ENCODE measurements at places on chromosomes 16 and 17.

GRCh38 chr17:31869031-31869430, 10.0 kb upstream of the COPRS start:
- DNase-seq: no peak

DNA sequence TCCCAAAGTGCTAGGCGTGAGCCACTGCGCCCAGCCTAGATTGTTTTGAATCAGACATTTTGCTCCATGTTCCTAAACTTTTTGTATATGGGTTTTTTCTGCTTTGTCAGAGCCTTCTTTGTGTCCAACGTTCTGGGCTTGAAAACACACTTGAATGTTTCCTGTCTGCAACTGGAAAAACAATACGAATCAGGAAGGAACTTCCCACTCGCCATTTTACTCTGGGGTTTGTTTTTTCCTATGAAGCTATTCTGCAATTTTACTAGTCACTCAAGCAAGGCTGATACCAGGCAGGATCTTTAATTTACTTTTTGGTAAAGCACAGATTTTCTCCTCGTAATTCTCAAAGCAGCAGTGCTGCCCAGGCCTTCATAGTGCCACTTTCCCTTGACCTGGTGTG, 31.6 kb downstream of the ARHGAP17 start:
- no peak for DNase-seq

DNA sequence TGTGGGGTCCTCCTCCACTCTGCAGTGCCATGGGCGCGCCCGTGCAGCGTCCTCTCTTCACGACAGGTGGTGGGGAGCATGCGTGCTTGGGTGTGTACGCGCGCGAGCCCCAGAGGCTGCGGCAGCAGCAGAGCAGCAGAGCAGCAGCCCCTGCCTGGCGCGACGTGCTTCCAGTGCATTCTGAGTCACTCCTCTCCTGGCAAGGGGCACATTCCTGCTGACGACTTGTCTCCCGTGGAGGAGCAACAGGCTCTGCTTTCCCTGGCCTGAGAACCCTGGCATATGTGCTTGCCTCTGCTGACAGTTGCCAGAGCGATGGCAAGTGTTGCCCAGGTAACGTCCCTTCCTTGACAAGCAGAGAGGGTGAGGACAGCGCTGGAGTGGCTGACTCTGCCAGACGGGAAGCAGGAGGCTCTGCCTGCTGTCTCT, 133.8 kb upstream of the PLCG2 start:
- DNase-seq: no peak

DNA sequence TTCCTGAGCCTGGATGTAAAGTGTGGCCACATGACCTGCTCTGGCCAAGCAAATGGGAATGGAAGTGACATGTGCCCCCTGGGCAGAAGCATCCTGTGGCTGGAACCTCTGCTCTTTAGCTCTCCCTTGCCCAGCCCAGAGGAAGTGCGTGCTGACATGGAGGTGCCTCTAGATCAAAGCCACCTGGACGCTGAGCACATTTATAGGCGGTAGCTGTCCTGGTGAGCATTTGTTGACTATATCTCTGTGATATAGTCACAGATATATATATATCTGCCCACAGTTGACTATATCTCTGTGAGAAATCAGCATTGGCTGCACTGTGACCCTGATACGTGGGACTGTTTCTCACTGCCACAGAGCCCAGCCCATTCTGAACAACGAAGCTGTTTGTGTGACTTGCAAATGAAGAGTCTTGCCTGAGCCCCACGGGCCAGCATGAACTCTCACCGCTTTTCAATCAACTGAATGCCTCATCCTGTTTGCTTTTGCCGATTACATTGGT, 118.8 kb downstream of the C16orf95 start:
- no peak for DNase-seq

GRCh38 chr17:72518753-72519597, 398.2 kb downstream of the SOX9 start:
- no peak for DNase-seq

GRCh38 chr17:77488531-77489238, 347.9 kb downstream of the SEC14L1 start:
- DNase-seq: no peak

GRCh38 chr16:52928955-52929354, 123.7 kb downstream of the CHD9NB start:
- DNase-seq: no peak

- DNase-seq: no peak
Observed at GRCh38 chr17:19317359-19318095, 45.0 kb downstream of the B9D1 start.

- no peak for DNase-seq
Observed at GRCh38 chr17:56810343-56810742, 23.4 kb downstream of the C17orf67 start.

DNA sequence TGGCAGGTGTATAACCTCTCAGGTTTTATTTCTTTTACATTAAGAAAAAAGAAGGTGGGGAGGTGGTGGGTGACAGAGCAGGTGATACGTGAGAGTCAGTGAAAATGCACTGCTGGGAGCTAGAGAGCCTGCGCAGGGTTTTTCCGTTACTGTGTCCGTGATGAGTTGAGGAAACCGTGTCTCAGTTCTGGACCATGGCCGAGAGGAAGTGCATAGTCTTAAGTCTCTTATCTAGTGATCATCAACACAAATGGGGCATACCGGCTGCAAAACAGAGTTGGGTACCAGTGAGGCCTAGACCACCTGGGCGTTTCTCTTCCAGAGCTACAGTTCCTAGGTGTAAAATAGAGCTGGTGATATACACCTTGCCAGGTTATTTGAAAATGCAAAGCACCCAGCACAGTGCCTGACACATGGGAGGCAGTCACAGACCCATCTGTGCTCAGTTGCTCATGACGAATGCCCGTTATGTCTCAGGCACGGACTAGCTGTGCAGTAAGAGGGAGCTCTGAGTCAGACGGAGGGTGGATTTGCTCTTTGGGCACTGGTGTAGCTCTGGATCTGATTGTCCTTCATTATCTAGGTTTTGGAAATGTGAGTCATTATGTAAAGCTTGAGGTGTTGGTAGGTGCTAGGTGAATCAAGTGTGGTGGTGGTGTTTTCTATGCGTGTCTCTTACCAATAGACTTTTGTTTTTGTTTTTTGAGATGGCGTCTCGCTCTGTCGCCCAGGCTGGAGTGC, 60.9 kb downstream of the RPTOR start:
- no peak for DNase-seq

- no peak for DNase-seq
Observed at GRCh38 chr16:55010492-55011160, 80.0 kb downstream of the IRX5 start.

DNA sequence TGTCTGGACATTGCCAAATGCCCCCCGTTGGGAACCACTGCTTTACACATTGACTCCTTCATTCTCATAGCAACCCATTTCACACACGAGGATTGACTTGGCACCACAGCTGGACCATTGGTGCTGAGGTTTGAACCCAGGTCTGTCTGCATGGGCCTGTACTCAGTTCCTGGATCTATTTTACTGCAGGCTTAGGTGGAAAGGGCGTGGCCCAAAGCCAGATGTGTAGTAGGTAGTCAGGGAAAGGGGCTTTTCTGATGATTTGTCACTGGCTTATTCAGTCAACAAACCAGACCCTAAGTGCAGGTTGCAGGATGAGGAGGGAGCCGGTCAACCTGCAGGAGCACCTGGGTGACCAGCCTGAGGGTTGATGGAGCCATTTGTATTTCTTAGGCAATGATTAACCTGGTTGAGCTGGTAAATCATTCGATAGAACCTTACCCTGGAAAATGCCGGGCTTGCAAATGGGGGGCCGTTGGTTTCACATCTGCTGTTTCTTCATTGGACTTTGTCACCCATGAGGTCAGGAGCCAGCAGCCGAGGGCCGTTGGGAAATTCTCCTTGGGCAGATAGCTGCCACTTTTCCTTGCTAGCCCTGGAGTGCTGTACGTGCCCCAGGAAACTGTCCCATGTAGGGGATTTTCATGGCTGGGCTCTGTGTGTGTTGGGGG, 104.4 kb downstream of the CMIP start:
- no peak for DNase-seq

DNA sequence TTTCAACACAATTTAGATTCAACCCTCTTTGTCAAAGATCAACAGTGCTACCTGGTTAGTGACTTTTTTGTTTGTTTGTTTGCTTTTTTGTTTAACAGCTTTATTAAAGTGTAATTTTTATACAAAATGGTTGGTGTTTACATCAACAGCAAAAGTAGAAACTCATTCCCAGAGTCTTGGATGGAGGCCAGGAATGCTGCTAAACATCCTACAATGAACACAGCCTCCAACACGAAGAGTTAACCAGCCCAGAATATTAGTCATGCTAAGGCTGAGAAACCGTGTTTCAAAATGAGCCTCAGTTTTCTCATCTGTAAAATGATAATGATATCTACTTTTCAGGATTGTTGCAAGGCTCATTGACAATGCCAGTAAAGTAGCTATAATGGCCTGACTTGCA, 211.0 kb upstream of the MAF start:
- DNase-seq: no peak

DNA sequence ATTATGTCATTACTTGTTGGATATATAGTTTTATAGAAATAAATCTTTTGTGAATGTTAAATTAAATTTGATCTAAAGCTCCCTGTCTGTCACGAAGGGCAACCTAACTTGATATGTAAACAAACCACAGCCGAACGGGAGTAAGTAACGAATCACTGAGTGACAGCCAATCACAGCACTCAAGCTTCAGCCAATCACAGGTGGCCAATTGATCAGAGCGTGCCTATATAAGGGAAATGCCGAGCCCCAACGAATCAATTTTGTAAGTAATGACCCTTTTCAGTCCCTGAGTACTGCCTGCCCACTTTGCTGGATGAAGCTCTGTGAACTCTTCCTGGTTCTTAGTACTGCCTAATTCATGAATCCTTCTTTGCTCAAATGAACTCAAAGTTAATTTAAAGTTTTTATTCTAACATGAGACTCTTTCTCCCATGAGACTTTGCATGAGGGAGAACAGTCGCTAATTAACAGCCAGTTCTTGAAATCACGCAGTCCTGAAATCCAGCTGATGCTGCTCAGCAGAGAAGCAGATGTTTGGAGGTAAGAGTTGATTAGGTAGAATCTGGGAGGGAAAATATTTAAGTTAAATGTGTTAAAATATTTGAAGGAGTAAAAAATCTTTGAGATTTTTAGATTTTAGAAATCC, 302.2 kb downstream of the CNTNAP4 start:
- DNase-seq: no peak

GRCh38 chr16:4450931-4451519, 23.4 kb downstream of the NMRAL1 start:
- no peak for DNase-seq

DNA sequence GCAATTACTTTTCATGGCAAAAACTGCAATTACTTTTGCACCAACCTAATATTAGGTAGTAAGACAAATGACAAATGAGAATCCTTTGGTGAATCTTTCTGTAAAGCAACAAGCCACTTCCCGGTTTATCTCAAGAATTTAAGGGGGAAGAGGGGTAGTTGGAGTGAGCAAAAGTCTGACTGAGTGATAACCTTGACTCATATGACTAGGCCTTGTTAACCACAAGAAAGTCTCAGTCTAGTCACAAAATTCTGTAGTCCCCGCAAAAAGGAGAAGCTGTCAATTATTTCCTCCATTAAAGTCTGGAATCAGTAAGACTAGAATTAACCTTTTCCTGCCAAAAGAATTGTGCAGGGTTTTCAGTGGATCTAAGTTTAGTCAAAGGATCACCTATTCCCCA, 72.2 kb upstream of the GNAO1 start:
- DNase-seq: no peak

DNA sequence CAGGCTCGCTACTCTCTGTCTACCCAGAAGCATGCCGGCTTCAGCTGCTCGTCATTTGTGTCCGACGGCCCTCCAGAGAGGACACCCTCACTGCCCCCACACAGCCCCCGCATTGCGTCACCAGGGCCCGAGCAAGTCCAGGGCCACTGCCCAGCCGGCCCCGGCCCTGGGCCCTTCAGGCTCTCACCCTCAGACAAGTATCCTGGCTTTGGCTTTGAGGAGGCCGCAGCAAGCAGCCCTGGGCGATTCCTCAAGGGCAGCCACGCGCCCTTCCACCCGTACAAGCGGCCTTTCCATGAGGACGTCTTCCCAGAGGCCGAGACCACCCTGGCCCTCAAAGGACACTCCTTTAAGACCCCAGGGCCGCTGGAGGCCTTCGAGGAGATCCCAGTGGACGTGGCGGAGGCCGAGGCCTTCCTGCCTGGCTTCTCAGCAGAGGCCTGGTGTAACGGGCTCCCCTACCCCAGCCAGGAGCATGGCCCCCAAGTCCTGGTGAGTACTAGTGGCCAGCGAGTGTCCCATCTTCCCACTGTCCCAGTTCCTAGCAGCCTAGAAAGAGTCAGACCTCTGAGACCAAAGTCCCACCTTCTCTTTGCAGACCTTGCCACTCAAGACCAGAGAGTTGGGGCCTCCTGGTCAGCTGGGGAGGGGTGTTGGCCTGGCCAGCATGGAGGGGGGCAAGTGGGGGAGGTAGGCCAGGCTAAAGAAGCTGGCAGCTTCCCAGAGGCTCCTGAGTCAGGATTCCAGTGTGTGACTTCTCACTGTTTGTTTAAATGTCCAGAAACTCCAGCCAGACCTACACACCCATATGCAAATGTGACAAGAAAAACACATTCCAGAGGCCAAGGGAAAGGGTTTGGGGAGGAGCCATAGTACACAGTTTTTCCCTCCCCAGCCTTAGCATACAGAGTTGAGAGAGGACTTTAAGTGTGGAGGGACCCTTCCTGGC, 18.6 kb downstream of the FOXN1 start:
- DNase-seq: no peak

DNA sequence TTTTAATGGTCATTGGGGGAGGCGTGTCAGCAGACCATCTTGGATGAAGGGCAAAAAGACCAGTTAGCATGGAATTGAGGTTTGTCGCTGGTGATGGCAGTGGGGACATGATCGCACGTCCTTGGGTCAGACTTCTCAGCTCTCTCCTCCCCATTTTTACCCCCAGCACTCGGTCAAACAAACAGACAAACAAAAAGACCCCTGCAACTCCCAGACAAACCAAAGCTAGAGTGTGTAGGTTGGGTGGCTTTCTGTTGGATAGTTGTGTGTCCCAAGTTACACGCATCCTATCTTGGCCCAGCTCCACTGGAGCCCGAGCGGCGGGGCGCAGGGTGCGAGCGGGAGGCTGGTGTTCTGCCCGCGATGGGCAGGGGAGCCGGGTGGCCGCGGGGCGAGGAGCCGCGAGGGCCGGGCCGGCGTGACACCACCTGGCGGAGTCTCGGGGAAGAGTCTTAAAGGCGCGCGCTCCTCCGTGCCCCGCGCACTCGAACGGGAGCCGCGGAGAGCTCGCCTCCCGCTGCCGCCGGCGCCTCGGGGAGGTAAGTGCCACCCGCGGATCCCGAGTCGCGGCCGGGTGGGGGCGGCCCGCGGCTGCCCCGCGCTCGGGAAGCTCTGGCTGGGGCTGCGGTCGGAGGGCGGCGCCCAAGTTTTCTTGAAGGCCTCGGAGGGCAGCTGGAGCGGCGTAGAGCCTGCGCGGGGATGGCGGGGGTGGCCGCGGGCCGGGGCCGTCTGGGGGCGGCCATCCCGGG, 18.5 kb upstream of the NTN1 start:
- DNase-seq: no peak

All from cortex of kidney (tissue), 1 donor.